ENCODE measurements at places on chromosomes 13 and 19.

DNA sequence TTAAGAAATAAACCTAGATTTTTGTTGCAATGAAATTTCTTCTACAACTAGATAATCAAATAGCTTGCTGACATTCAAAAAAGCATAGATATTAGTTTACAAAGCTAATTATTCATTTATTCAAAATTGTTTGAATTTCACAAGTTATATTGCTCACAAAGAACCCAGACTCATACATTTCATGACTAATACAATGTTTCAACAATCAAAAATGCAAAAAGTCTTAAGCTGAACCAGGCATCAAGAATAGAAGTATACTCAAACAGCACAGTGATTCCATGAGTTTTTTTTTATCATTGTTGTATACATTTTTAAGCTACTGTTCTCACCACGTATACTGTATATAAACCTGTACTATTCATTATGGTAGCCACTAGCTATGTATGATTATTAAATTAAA is 51.0 kb downstream of the DIAPH3 start:
- no peak for DNase-seq

DNA sequence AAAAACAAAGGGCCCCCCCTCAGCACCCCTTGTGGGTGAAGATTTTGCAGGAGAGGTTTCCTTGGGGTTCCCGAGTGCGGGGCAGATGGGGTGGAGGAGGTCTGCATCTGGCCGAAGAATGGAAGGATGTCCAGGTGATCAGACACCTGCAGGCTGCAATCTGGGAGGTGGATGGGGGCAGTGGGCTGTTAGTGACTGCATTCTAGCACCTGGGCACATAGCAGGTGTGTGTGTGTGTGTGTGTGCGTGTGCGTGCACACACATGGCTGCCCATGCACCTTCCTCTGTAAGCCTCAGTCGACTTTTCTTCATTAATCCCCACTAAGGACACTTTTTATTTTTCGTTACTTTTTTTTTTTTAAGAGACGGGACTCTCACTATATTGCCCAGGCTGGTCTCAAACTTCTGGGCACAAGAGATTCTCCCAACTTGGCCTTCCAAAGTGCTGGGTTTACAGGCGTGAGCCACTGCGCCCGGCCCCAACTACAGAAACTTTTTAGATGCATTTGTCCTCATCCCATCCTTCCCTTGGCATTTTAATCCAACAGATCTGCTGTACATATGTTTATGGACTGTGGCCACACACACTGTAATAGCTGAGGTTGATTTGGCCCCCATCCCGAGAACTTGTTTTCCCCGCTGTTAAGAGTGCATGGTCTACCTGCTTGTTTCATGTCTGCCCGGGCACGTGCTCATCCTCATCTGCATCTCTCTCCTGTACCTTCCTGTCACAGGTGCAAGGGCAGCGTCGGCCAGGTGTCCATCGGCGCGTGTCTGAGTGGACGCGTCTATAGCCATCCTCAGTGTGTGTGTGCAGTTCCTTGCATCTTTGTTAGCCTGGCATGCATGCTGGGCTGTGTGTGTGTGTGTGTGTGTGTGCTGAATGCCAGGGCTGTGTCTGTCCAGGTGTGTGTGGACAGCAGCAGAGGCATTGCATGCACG is 731 bp downstream of the MAG start:
- DNase-seq = no peak

DNA sequence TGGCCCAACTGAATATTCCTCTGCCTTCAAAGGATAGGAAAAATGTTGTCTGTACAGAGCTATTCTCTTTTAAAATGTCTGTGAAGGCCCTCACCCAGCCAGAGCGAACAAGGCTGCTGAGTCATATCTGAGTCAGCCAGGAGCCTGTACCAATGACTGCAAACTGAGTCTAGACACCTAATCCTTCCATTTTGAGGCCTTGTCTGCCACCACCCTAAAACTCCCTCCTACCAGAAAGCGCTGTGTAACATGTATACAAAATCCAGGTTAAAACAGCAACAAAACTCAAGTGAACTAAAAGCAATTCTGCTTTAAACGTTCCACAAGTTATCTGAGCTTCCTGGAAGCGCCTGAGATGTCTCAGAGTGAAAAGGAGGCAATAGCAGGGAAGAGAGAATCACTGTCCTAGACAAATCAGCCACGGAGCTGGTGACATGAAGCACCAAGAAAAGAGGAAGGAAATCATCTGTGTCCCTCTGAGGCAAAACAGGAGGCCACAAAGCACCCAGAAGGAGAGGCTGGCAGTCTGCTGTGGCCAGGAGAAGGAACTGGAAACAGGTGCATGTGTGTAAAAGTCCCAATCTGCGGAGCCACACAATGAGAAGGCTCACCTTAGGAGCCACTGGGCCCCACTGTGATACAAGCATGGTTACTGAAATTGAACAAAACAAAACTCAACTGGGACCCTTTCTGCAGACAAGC is 10.2 kb downstream of the DHRS12 start:
- DNase-seq = no peak

GRCh38 chr13:51058461-51059167 is 52.5 kb downstream of the C13orf42 start:
- peak; percentile 65 for DNase-seq

DNA sequence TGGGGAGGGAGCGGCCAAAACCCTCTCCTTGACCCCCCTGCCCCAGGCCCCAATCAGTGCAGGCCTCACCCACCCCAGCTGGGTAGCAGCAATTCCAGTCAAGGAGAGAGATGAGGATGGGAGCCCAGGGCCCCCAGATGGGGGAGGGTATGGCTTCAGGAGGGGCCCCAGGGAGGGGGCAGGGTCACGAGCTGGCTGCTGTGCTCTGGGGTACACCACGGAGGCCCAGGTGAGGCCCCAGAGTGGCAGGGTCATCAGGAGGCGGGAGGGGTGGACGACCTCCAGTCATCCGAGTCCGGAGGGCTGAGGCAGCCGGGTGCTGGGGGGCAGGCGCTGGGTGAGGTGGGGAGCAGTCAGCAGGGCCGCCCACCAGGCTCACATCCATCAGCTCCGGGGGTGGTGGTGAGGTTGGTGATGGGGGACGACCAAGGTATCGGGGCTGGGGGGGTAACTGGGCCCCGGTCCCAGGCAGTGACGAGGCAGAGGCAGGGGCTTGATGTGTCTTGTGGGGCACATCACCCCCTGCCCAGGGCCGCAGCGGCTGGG is 8.4 kb downstream of the DYRK1B start:
- no peak for DNase-seq

DNA sequence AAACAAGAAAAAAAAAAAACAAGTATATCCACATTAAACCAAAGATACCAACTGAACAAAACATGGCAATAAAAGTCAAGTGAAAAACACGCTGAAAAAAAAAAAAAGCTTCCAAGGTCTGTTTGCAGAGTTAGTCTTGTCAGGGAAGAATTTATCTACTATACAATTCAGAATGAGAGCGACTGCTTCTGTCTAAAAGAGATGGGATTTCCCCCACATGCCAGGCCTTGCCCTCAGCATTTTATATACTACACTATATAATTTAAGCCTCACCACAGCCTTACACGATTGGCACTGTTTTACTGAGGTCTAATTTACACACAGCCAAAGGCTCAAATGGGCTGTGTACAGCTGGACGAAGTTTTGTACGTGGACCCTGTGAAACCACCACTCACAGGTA is 67.3 kb downstream of the FOXO1 start:
- DNase-seq = no peak

Measured in NT2/D1 (cell line).